ENCODE measurements at places on chromosomes 2 and 18.

DNA sequence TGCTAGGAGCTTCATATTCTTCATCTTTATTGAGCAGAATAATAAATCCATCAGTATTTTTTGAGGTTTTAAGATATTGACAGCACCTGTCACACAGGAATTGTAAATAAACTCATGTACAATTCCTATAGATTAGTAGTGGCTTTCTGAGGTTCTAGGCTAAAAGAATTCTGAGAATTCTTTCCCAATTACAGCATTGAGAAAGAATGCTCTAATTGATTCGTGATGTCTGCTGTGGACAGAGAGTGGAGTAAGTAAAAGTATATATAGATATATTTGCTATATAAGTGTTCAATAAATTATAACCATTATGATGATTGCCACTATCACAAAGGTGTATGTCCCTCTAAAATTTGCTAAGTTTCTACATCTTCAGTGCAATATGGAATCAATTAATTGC is 186.5 kb upstream of the NRP2 start:
- no peak for DNase-seq

DNA sequence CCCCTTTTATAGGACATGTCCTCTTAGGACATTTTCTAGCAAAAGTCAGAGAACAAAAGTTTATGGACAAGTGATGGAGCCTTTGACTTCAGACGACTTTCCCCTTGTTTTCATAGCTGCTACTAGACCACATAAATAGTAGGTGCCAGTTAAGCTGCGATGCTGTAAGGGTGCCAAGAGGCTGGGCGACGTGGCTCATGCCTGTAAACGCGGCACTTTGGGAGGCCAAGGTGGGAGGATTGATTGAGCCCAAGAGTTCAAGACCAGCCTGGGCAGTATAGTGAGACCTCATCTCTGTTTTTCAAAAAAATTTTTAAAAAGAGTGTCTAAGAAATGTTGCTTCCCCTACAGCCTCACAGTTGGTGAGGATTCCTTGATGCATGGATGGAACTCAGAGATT is 2.2 kb upstream of the PLB1 start:
- DNase-seq = no peak

GRCh38 chr18:46706968-46707367 is 49.9 kb downstream of the ST8SIA5 start:
- no peak for DNase-seq

GRCh38 chr2:16791496-16791895 is 125.9 kb upstream of the CYRIA start:
- DNase-seq = no peak

DNA sequence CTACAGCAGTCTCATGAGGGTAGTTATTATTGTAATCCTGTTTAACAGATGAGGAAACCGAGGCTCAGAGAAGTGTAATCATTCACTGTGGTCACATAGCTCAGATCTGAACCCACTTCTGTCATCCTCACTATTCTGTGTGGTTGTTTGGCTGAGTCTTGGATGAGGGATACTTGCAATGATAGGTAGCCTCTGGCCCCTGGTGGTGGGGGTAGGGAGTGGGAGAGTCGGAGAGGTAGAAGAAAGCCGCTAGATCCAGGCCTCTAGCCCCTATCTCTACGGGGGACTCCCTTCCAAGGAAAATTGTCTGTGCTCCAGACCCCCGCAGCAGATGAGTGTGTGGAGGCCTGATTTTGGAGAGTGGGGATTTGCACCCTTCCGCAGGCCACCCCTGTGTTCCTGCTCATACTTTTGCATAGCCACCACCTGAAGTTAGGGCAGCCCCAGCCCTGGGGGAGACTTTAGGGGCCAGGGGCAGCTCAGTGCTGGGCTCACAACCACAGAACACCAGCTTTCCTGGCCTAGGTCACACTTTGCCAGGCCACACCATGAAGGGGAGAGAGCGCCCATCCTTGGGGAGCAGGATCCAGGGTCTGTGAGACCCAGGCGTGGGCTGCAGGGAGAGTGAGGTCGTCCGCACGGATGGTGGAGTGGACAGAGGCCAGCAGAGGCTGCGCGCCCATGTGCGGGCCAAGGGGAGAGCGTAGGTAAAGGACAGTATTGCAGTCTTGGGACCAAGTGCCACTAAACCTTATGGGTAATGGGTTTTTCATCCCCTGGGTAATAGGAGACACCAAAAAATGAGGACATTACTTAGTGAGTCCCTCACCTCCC is 148.2 kb downstream of the GLI2 start:
- DNase-seq = no peak

GRCh38 chr2:114192362-114192761 is 250.1 kb upstream of the DPP10 start:
- DNase-seq = no peak

DNA sequence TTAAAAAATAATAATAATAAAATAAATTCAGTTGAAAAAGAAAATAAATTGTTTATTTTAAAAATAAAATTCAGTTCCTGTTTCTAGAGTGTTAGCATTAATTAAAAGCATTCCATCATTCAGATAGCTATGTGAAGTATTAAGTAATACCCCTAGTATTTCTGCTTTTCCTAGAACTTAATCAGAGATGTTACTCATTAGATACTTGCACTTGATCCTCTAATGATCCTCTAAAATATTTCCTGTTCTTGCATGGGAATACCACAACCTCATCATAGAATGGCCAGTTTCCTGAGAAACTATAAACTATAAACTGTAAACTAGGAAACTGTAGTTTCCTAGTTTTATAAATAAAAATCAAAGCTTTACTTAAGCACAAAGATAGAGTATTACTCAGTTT is 11.1 kb upstream of the CNNM3 start:
- no peak for DNase-seq
